ENCODE measurements at places on chromosomes 3 and 15.
A peak's percentile ranks its signal among the peaks of the same experiment; 100 is the strongest.

- DNase-seq, result no peak
Measured at GRCh38 chr15:70379134-70379533, 281.4 kb upstream of the TLE3 start.

- DNase-seq, result no peak
Measured at GRCh38 chr3:42473083-42473932, 29.1 kb upstream of the VIPR1 start.

GRCh38 chr3:140273542-140274195 is 338.7 kb downstream of the CLSTN2 start:
- no peak for DNase-seq

GRCh38 chr3:4983739-4984510 is 4.7 kb downstream of the BHLHE40 start:
- DNase-seq, result peak; percentile 78

DNA sequence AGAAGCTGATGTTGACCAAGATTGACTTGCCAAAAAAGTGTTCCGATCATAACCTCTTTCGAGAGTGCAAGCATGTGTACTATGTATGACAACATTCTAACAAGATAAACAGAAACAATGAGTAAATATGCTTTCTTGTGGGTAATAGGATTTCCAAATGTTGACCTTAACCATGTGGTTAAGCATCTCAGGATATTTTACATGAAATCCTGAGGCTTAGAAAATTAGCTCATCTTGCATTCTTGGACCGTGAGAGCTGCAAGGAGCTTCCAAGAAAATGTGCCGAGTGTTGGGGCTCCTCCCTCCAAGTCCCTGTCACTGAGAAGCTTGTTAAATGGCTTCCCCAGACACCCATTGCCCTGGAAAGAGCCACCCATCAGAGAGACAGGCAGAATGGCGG is 50.1 kb downstream of the C3orf20 start:
- no peak for DNase-seq

DNA sequence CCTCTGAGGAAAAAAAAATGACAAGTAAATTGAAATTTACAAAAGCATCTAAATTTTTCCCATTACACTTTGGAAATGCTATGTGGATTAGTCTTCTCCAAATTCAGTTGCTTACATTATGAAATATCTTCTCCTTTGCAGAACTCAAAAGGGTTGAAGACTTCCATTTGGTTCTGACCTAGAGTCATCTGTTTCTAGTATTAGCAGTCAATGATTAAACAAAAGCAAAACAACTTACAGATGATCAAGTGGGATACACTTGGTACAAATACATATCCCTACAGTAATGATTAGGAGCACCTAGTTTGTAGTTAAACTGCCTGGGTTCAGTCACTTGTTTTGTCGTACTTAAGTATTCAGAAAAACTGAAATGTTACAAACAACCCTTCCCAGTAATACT is 136.2 kb downstream of the MBNL1 start:
- DNase-seq, result no peak

DNA sequence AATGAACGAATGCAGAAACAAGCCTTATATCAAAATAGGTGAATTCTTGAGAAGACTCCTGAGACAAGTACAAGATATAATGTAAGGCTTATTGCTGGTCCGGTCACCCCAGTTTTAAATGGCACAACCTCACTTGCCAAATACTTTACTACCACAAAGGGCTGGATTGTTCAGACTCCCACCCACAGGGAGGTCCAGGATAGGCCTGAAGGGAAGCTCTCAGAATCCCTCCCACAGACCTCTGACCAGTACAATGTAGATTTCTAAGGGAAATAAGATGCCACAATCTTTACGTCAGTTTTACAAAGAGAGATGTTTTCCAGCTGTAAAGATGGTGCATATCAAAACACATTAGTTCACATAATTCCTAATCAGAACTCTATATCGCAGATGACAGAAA is 577.7 kb upstream of the ADAMTS9 start:
- DNase-seq, result no peak

DNA sequence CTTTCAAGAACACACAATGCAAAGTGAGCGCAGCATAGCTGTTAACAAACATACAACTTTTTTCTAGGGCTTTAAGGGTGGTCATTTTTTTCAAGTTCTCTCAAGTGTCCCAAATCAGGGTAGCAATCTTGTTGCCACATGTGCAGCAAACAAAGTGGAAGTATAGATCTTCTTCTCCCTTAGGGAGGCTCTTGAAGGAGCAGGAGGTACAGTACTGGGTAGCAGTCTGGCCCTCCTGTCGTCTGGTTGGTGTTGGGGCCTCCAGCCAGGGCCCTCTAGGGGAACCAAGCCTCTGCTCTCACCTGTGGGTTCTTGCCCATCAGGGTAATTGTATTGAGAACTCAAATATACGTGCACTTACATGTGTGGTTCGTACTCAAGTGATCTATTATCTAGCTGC is 25.8 kb downstream of the MKRN2 start:
- DNase-seq, result no peak

GRCh38 chr15:47466357-47466756 is 250.9 kb upstream of the SEMA6D start:
- no peak for DNase-seq

- peak; percentile 16 for DNase-seq
Measured at GRCh38 chr3:194906970-194907629, 221.4 kb downstream of the FAM43A start.

GRCh38 chr15:78977091-78977571 is 32.3 kb upstream of the CTSH start:
- DNase-seq, result no peak

GRCh38 chr3:7075901-7076300 is 215.0 kb downstream of the GRM7 start:
- no peak for DNase-seq

DNA sequence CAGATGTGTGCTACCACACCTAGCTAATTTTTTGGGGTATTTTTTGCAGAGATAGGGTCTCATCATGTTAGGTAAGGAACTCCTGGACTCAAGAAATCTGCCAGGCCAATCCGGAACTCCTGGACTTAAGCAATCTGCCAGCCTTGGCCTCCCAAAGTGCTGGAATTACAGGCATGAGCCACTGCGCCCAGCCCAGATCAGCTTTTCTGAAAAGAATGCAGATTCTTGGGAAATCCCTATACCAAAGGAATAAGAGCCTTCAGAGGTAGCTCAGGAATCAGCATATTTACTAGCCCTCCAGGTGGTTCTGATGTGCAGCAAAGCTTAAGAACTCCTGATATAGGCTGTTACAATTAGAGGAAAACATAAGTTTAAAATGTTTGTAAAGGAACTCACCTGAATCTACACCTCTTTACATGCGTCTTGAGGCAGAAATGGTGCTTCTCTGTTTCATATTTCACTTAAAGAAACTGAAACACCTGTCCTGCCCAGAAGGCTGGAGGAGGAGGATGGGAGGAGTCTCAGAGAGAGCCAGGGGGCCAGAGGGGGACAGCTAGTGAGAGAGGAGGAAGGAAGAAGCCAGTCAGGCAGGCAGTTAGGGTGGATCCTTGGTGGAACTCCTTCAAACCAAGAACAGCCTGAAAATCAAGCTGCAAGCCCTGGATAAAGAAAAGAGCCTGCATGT is at the start of gene XCR1:
Gene XCR1, minus strand, starts transcription at position 463 of the 685 bp plus-strand sequence. CDS start 5,536 bp downstream, outside the sequence.
- DNase-seq, result no peak

DNA sequence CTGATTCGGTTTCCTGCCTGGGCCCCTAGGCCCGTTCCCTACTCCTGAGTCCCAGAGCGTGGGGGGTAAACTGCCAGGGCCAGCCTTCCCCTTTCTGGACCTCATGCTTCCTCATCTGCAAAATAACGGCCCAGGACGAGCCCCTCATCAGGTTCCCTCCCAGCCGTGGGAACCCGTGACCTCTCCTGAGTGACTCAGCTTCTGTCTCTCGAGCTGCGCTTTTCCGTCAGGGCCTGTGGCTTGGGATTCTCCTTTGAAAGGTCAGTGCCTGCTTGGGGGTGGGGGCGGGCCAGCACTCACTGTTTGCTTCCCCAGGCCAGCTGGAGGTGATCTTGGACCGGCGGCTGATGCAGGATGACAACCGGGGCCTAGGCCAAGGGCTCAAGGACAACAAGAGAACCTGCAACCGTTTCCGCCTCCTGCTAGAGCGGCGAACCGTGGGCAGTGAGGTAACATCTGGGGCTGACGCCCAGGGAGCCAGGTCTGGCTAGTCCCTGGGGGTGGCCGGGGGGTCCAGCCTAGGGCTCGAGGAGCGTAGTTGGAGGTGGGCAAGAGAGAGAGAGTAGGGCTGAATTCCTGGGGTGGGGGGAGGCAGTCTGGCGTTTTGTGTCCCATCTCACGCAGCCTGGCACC is 12.8 kb downstream of the MAN2A2 start:
- DNase-seq, result no peak

GRCh38 chr15:25790000-25790660 is 73.0 kb downstream of the ATP10A start:
- DNase-seq, result peak; percentile 65

GRCh38 chr15:75112848-75113492 is 88.7 kb upstream of the C15orf39 start:
- no peak for DNase-seq

- no peak for DNase-seq
Measured at GRCh38 chr3:101383156-101383575, 62.8 kb upstream of the IMPG2 start.

GRCh38 chr15:83926116-83926515 is 272.2 kb downstream of the ADAMTSL3 start:
- no peak for DNase-seq

GRCh38 chr15:97566961-97567360 is 393.5 kb upstream of the ARRDC4 start:
- DNase-seq, result no peak

DNA sequence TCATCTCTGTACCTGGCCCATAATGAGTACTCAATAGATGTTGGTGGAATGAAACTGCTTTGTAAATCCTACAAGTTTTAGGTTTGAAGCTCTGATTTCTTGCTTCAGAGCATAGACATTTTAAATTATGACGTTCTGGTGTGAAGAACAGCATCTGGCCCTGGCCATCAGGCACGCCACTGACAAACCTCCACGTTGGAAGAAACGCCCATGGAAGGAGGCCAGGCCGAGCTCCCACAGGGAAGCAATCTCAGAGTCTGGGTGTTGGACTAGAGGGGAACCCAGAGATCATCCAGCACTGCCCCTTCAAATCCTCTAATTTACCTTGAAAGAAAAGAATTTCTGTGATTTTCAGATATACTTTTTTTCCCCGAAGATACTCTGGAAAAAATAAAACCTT is 328.1 kb upstream of the RGMA start:
- no peak for DNase-seq

GRCh38 chr3:160956785-160957184 is 148.4 kb downstream of the B3GALNT1 start:
- no peak for DNase-seq

GRCh38 chr3:23950293-23950692 is 5.2 kb downstream of the NR1D2 start:
- no peak for DNase-seq

- no peak for DNase-seq
Measured at GRCh38 chr15:87570206-87570605, 686.3 kb downstream of the NTRK3 start.

DNA sequence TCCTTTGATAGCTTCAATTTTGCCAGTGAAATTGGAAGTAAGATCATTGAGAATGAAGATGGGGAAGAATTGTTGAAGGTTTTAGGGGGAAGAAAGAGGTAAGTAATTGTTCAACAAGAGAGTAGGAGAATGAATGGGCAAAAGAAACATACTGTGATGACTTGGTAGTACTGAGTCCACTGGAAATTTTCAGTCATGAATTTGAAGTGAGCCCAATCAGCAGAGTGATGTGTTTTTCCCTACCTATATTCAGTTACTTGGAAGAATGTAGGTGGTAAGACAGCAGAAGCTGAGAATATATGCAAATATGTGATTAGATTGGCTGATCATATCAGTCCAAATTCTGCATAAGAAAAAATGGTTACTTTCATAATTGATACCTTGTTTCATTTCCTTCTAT is 569.6 kb downstream of the AGBL1 start:
- no peak for DNase-seq

GRCh38 chr3:8481380-8481779 is 20.2 kb upstream of the LMCD1 start:
- no peak for DNase-seq

DNA sequence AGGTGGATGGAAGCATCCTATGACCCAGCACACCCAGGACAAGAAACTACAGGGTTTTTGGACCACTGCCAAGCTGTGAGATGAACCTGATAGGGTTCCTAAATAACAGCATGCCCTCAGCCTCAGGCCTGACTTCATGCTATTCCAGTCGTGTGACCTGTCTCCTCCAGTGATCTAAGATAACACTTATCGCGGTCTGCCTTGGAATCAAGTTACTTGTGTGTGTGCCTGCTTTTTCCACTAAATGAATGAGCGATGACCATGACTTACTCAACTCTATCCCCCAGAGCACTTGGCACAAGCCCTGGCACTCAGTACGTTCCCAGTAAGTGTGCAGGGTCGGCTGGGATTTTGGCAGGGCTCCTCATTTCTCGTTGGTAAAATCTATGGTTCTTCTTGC is 172.7 kb upstream of the TP63 start:
- DNase-seq, result no peak

- DNase-seq, result no peak
Measured at GRCh38 chr3:69764121-69764741, 25.0 kb downstream of the MITF start.

- no peak for DNase-seq
Measured at GRCh38 chr3:53677413-53677812, 168.8 kb downstream of the CHDH start.

DNA sequence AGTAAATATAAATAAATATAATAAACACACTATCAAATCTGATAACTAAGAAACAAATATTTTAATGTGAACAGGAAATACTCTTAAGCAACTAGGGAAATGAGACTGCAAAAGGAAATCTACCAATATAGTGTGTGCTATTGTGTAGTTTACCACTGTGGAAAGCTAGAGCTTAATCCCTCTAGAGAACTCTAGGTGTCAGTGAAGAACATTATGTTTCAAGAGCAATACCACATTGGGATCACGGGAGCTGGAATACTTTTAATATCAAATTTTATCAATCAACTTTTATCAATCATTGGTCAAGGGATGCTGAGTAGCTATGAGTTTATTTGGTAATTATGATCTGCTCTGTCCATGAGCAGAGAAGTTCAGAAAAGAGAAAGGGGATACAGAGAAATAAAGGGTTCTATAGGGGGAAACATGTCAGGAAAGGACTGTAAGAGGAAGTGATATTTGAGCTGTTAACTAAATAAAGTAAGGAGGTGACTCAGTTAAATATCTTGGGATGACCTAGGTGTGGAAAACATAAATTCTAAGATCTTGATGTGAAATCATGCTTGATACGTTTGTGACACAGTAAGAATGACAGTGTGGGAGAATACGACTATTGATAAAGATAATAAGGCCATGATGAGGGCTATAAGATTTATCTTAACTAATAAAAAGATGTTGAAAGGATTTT is 762.2 kb upstream of the ALCAM start:
- no peak for DNase-seq

GRCh38 chr3:138137861-138138260 is 5.7 kb upstream of the A4GNT start:
- DNase-seq, result no peak

GRCh38 chr3:105260385-105260784 is 106.3 kb upstream of the ALCAM start:
- no peak for DNase-seq

- no peak for DNase-seq
Measured at GRCh38 chr3:53693451-53693850, 152.8 kb downstream of the CHDH start.

- DNase-seq, result peak; percentile 38
Measured at GRCh38 chr3:38137615-38138348, 679 bp upstream of the MYD88 start.
